ENCODE measurements at places on chromosomes 12 and 14.

- DNase-seq = no peak
These were observed 137.3 kb upstream of the RTL1 start for GRCh38 chr14:101040538-101041442.

- DNase-seq = no peak
These were observed 8.2 kb downstream of the VDR start for GRCh38 chr12:47896633-47897032.

- DNase-seq = no peak
These were observed 29.6 kb downstream of the VRK1 start for GRCh38 chr14:96826818-96827217.

GRCh38 chr14:58408681-58409215, 13.0 kb downstream of the TOMM20L start:
- no peak for DNase-seq

Data from activated T-cell treated with anti-CD3 and anti-CD28 coated beads for 48 hours (primary cell).